ENCODE measurements at places on chromosomes 5 and 9. TPM values are rescaled to one million over a fixed set of nuclear protein-coding genes. Genes with fewer than 3 reads are reported as not detected.

GRCh38 chr5:61357745-61358144 lies 25.7 kb downstream of the ZSWIM6 start:
- DNase-seq: no peak

GRCh38 chr9:94625835-94626234 lies 13.5 kb downstream of the FBP1 start:
- DNase-seq: no peak

- peak; percentile 41 for DNase-seq
These were observed 87.4 kb downstream of the TEK start for GRCh38 chr9:27196383-27196782.

DNA sequence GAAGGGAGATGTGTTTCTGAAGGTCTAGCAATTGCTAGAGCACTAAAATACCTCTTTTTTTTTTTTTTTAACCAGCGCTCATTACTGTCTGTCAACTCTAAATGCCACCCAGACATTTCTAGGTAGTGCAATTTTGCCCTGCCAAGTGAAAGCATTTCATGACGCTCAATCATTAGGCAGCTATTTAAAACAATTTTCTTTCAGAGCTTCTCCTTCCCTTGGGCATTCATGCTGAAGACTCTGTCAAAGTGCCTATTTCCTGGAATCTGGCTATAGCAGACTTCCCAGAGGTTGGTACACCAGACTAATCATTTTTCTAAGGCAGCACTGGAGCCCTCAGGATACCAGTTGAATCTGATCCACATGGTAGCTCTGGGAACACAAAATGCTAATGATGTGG lies 97.0 kb upstream of the ANKRD55 start:
- no peak for DNase-seq

Gene TLE1
- 31.5 TPM for polyA plus RNA-seq

Gene SPAG8
- 0.06 TPM for polyA plus RNA-seq

DNA sequence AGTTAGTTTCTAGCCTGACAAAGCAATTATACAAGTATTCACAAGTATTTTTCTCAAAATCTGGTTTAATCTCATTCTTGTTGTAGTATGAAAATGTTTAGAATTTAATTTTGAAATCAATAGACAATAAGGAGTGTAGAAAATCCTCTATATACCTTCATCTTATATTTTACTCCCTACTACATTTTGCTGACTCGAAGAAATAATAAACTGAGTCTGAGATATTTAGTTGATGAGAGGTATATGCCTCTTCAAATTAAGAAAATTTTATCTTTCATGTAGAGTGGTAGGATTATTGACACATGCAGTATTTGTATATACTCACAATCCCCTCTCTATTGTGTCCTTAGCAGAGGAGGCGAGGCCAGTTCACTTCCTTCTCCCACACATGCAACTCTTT lies 477.7 kb downstream of the MAN2A1 start:
- DNase-seq: no peak

- no peak for DNase-seq
These were observed 1.1 kb downstream of the SRD5A1 start for GRCh38 chr5:6634306-6634705.

Gene C9orf153
- polyA plus RNA-seq: not detected
